ENCODE measurements at places on chromosomes 3 and 15.

GRCh38 chr15:33994005-33994615 is 25.8 kb downstream of the CHRM5 start:
- DNase-seq, result no peak

GRCh38 chr3:9331171-9331570 is 31.7 kb upstream of the THUMPD3 start:
- no peak for DNase-seq

DNA sequence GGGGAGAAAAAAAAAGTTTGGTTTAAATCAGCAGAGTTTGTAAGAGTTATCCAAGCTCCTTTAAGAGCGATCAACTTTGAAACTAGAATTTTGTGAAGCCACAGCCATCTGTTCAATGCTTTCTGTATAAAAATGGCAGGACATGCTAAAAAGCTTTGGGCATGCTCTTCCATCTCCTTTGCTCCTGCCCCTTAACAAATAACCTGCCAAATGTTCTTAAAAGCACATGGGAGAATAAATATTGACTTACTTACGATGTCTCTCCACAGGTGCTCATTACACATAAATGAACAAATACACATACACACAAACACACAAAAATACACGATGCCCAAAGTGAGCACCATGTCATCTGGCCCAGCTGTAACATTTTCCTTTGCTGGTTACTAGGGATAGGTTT is 211.8 kb upstream of the DPH6 start:
- DNase-seq, result no peak

- DNase-seq, result no peak
These were observed 77.6 kb upstream of the DLG1 start for GRCh38 chr3:197376020-197376419.

- DNase-seq, result no peak
These were observed 99.9 kb downstream of the DHX36 start for GRCh38 chr3:154224366-154224765.

- no peak for DNase-seq
These were observed 2.1 kb upstream of the NMB start for GRCh38 chr15:84659904-84660781.

GRCh38 chr3:41158947-41159346 is 40.4 kb upstream of the CTNNB1 start:
- no peak for DNase-seq

GRCh38 chr3:183038757-183039156 is 58.4 kb upstream of the DCUN1D1 start:
- no peak for DNase-seq

DNA sequence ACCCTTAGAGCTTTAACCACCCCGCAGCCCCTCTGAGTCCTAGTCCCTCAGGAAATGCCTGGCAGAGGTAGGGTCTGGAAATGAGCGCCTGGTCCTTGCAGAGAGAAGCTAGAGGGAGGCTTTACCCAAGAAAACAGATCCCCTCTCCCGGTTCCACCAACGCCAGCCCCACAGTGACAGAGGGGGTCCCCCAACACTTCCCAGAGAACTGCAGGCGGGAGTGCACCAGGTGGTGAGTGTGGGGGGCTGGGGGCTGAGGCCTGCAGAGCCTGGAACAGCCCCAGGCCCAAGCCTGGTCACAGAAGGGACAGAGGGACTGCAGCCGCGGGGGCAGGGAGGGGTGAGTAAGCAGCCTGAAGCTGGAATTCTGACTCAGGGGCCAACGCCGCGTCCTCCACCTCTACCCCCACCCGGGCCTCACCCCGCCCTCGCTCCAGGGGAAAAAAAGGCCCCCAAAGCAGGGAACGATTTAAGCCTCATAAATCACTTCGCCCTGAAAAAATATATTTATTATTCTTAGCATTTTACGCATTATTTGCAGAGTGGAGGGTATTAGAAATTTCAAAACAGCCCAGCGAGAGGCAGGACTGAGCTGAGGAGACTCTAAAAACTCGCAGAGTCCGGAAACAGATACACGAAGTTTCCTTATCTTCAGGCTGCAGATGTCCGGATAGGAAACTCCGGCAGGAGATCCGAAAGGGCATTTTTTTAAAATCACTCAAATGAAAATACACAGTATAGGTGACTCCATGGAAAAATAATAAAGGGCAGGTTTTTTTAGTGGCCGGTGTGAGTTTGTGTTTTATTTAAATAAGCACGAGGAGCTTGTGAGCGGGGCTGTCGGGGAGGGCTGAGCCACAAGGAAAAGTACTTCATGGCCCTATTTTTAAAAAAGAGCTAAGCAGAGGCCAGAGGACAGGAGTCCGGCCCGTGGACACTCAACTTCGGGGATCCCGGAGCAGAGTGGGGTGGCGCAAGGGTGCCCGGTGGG is 10.0 kb downstream of the GATA2 start:
- no peak for DNase-seq

DNA sequence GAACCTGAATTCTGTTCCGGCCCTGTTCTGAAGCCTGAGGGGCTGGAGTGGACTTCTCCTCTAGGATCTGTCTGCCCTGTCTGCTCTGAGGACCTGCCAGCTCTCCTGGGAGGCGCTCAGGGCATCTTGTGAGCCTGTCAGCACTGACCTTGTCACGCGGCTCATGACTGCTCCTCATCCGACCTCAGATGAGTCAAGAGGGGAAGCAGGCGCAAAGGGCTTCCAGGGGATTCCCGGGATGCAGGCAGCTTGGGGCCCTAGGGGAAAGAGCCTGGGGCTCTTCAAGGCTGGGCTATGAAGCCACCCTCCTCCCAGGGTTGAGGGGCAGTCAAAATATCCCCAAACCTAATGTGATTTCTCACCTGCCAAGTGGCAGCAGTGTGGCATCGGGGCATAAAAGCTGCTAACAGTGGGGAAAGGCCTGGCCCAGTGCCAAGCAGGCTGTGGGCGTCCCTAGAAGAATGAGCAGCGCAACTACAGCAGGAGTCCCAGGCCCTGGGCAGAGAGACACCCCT is 27.6 kb upstream of the ANKDD1A start:
- DNase-seq, result peak; percentile 41

GRCh38 chr3:165749241-165749640 is 88.0 kb downstream of the BCHE start:
- DNase-seq, result no peak

DNA sequence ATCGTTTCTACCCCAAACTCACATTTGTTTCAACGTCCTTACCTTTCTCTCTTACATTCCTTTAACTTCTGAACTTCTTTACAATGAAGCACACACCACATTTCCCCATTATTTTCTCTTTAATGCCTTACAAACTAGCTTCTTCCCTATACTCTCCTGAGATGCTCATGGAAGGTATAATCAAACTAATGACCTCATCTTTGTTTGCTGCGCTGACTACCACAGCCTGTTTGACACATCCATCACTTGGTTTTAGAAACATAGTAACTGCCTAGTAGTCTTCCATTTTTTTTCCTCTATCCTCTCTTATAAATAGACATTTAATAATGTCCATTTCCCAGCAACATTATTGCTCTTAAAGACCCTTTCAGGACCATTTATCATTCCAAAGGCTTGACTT is 230.5 kb upstream of the LRTM1 start:
- DNase-seq, result no peak

DNA sequence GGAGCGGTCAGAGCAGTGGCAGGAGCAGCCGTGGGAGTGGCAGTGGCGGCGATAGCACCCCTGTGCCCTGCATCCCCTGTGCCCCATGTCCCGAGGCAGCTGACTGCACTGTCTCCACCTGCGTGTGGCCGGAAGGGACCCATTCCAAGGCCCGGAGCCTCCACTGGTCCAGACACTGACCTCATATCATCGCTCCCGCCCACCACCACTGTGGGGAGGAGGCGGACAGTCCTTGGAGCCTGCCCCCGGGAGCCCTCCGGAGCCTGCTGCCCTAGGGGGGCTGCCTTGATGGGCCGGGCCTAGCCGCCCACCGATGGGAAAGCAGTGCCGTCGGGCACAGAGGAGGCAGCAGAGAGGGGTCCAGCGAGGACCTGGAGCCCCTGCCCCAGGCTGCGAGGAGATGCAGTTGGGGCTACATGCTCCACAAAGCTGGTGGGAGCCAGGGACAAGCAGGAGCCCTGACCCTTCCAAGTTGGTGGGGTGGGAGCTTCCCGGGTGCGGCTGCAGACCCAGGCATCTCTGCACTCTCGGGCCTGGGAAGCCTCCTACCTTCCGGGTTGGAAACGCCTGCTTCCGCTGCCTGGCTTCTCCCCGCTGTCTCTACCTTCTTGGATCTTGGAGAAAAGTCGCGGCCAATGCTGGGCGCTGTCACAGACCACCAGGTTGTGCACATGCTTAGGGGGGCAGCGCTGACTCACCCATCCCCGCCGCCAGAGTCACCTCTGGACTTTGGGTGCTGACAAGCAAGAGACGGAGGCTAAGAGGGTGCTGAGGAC is 283.2 kb upstream of the ROBO1 start:
- no peak for DNase-seq

GRCh38 chr3:21962456-21962855 is 211.4 kb upstream of the ZNF385D start:
- no peak for DNase-seq

GRCh38 chr3:71307991-71308697 is 275.4 kb downstream of the FOXP1 start:
- DNase-seq, result no peak

GRCh38 chr3:118244761-118245160 is 789.9 kb downstream of the IGSF11 start:
- DNase-seq, result no peak

- no peak for DNase-seq
These were observed 90.9 kb downstream of the SEC22A start for GRCh38 chr3:123292321-123293310.

GRCh38 chr3:52086976-52087663 is 30.7 kb upstream of the DUSP7 start:
- no peak for DNase-seq

DNA sequence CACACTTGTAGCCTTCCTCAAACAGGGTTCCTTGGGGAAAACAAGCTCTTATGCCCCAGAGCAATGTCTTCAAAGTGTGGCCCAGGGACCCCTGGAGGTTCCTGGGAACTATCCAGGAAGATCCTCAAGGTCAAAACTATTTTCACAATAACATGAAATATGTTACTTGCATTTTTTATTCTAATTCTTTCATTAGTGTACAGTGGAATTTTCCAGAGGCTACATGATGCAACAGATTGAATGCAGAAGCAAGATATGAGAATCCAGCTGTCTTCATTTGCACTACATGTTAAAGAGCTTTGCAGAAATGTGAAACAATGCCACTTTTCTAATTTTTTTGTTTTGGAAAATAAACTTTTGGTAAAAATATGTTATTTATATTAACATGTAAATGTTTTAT is 190.9 kb downstream of the SLC9A9 start:
- DNase-seq, result no peak

DNA sequence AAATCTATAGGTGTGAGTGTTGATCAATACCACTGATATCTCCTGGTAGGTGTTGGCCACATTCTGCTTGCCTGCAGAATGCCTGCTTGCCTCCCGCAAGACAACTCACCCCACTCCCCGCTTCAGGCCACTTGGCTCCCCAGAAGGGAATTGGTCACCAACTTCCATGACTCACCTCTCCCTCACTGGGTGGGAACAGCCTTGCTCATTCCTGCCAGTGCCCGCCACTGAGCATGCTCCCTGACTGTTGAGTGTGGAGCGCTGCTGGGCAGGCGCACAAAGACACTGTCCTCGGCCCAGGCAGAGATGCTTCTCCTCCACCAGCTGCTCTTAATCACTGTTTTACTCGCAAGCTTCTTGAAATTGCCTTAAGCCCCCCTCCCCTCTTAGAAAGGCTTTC is 57.3 kb upstream of the PPP2R3A start:
- DNase-seq, result no peak

- DNase-seq, result no peak
These were observed 22.5 kb downstream of the DCAF1 start for GRCh38 chr3:51477360-51477711.

DNA sequence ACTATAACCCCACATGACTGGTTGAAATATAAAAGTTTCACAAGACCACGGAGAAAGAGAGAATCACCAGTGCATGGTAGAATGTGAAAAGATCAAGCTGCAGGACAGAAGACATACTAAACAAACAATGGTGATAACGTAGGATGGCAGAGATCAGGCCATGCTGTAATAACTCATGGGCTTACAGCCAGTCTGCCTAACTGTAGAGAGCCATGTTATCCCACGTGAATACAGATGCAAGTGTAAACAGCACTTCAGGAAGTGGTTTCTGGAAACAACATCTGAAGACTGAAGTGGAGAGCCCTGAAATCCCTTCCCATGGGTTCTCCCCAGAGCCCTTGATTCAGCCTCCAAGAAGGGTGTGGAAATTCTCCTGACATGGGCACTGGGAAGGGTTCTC is 103.2 kb upstream of the SLCO2A1 start:
- no peak for DNase-seq

GRCh38 chr15:53472210-53472609 is 287.3 kb downstream of the WDR72 start:
- DNase-seq, result no peak

- no peak for DNase-seq
These were observed 23.8 kb downstream of the WDR53 start for GRCh38 chr3:196544491-196544992.

DNA sequence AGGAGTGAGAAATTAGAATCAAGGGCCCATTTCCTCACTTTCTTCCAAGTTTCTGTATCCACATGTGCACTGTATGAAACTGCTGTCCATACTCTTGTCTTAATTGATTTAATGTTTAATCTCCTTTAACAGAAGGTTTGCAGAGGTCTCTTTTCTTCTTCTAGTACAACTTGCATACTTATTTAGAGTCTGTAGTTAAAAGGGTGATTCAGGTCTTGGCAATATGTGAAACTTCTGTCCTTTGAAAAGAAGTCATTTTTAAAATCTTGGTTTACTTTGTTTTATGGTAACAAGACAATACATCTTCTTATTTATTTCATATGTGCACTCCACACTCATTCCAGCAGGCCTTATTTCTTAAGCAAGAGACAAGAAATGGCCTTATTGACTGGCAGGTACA is 25.8 kb downstream of the TMEM45A start:
- no peak for DNase-seq

- no peak for DNase-seq
These were observed 36.2 kb downstream of the KAT2B start for GRCh38 chr3:20076296-20076997.

- no peak for DNase-seq
These were observed 944 bp upstream of the EIF4E3 start for GRCh38 chr3:71726146-71726545.

GRCh38 chr3:59824876-59825275 is 775.1 kb upstream of the CFAP20DC start:
- DNase-seq, result no peak

GRCh38 chr3:74315291-74315690 is 299.2 kb downstream of the CNTN3 start:
- no peak for DNase-seq

- DNase-seq, result no peak
These were observed 1.8 kb downstream of the HES1 start for GRCh38 chr3:194137506-194138474.

DNA sequence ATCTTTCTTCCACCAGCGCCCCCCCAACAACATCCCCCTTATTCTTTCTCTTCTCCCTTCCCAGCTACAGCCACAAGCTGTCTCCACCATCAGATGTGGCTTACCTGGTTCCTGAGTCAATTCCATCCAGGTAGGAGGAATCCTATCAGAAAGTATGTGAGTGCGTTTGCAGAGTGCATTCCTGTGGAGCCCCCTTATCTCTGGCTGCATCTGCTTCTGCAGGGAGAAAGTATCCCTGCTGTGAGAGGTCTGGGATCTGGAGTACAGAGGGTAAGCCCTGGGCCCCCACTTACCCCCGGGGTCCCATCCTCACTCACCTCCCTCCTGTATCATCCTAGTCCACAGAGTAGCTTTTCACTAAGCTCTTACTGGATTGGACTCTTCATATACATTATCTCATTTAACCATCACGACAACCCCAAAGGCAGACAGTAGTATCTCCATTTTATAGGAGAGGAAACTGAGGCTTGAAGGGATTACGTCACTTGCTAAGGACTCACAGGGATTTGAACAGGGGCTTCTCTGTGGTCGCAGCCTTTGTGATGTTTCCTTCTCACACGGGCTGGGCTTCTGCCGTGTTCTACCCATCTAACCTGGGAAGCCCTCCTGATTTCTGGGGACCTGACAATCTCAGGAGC is 22.2 kb upstream of the MAGEF1 start:
- no peak for DNase-seq
